ENCODE measurements at places on chromosomes 6 and 20.

- no peak for DNase-seq
These were observed 18.7 kb upstream of the LY86 start for GRCh38 chr6:6569811-6570164.

DNA sequence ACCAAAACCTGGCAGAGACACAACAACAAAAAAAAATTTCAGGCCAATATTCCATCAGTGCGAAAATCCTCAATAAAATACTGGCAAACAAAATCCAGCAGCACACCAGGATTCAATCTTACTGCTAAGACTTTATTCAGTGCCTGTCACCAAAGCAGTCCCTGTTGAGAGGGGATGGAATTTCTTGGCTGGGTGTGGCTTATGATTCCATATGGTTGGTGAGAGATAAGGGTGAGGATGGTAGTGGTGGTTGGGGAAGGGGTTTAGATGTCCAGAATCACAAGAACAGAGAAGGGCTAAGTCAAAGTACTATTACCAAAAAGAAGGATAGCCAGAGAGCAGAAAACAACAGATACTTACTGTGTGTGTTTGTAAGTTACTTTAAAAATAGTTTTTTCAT is 152.8 kb upstream of the SLC35B3 start:
- no peak for DNase-seq

DNA sequence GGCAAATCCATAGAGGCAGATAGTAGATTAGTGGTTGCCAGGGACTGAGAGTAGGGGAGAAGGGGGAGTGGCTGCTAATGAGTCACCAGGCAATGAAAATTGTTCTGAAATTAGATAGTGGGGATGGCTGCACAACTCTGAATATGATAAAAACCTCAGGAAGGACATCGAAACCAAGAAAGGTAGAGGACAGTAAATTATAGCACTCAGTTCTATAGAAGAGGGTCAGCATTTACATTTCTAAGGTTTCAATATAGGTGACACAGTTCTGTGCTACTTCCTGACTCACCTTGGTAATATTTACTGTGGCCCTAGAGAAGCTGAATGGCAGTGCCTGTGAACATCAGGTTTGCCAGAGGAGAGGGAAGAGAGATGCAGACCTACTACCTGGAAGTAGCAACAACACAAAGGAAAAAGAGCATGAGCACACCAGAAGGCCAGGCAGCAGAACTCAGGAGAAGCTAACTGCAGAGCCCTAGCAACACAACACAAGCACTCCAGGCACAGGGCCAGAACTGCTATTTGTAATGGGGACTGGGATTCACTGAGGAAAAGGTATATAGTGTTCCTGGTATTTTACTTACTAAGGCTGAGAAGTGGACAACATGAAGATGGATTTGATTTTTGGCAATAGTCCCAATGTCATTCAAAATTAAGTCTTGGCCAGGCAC is 75.9 kb downstream of the PLCG1 start:
- DNase-seq, result peak; percentile 45

DNA sequence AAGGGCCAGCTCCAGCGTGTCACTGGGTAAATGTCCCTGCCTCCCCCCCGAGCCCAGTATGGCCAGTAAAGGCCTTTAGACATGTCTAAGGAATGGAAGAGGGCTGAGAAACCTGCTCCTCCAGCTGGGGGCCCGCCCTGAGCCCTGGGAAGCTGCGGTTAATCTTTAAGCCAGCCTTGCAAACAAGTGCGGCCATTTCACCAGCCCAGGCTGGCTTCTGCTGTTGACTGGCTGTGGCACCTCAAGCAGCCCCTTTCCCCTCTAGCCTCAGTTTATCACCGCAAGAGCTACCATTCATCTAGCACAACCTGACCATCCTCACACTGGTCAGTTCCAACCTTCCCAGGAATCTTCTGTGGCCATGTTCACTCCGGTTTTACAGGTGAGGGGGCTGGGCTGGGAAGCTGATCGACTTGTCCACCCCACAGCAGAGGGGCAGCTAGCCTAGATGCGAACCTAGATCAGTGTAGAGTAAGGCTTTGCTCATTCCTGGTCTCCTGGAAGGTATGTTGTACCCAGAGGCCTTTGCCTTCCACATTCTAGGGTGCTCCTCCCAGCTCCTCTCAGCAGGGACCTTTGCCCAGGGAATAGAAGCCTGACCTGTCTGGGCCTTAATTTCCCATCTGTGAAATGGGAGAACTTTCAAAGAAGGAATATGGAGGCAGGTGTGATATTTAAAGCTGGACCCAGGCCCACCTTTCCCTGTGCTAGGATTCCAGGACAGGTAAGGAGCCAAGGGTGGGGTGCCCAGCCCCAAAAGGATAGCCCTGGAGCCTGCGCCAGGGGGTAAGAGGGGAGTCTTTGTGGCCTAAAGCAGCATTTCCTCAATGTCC is 1.2 kb upstream of the SRC start:
- DNase-seq, result no peak

DNA sequence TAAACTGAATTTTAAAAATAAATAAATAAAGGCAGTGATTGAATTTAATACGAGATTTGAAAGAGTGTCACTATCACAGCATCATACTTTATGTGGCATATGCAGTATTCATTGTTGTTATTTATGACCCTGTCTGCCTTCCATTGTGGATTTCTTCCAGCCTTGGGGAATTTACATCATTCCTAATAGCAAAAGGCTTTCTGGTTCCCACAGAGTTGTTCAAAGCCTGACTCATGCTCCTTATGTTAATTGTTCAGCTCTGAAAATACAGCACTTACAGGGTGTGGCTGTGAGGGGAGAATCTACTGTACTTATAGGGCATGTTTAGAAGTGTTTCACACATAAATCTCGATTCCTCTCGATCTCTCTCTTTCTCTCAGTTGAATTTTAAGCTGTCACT is 54.4 kb downstream of the JAG1 start:
- peak; percentile 95 for DNase-seq

DNA sequence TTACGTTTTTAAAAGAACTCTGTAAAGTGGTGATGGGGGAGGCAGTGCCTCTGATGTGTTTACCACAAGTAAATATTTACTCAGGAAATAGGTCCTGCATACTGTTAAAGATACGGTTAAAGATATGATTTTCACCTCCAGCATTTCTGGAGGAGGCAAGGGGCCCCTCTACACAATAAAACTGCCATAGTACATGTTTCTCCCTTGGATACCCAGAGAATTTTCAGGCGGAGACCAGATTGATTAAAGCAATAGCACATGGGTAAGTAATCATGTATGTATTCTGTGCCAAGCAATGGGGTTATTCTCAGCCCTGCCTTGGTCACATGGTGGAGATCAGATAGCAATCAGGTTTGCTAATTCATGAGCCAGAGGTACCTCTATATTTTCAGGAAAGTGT is 9.6 kb downstream of the RIPOR2 start:
- no peak for DNase-seq

Measured in fibroblast of skin of right biceps (primary cell).